ENCODE measurements at places on chromosomes 13 and 19.

DNA sequence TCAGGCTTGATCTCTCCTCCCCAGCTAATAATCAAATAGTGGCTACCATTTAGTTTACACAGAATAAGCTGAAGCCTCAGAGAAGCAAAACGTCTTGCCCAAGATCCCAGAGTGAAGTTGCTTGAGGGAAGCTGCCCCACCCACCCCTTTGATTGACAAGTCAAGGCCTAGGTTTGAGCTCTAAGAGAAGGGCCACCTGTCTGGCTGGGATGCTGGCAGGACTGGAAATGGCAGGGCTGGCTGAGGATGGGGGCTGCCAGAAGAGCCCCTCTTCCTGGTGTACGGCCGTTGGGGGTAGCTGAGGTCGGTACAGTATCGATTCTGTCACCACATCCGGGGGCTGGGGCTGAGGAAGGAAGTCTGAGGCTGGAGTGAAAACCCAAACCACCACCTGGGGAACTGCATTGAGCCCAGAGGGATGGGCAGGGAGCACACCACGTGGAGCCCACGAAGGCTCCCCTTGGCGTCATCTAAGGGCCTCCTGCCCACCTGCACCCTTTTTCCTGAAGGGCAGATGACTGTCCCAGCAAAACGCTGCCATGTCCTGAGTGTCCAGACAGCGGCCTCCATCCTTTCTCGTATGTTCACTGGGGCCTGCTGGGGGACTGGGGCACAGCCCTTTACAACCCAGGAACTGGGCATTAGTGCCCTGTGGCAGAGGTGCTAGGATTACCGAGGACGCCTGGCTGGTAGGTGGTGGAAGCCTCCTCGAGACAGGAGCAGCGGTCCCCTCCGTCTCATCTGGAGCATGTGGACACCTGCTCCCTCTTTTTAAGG is 1.4 kb upstream of the PRKD2 start:
- DNase-seq, result peak; percentile 34

DNA sequence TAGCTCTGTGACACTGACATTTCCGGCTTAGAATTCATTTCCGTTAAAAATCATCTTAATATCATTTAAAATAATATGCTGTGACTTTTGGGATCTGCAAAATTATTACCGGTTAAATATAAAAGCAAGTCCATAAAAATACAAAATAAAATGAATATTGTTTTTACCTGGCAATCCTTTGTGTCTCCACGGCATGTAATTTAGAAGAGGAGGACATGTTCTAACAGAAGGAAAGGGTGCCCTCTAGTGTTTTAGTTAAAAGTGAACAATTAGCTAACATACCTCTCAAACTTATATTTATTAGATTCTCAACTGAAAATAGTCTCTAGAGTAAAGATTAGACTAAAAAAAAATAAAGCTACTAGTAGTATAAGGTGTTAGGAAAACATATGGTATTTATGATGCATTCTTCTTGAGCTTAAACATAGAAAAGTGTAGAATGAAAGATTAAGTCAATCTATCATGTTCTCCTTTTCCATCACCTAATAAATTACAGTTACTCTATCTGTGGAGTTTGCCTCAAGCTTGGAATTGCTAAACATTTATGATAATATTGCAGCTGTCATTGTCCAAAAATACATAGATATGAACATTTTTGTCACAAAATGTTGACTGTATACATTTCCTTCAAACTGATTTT is 676.7 kb upstream of the SPRY2 start:
- no peak for DNase-seq

DNA sequence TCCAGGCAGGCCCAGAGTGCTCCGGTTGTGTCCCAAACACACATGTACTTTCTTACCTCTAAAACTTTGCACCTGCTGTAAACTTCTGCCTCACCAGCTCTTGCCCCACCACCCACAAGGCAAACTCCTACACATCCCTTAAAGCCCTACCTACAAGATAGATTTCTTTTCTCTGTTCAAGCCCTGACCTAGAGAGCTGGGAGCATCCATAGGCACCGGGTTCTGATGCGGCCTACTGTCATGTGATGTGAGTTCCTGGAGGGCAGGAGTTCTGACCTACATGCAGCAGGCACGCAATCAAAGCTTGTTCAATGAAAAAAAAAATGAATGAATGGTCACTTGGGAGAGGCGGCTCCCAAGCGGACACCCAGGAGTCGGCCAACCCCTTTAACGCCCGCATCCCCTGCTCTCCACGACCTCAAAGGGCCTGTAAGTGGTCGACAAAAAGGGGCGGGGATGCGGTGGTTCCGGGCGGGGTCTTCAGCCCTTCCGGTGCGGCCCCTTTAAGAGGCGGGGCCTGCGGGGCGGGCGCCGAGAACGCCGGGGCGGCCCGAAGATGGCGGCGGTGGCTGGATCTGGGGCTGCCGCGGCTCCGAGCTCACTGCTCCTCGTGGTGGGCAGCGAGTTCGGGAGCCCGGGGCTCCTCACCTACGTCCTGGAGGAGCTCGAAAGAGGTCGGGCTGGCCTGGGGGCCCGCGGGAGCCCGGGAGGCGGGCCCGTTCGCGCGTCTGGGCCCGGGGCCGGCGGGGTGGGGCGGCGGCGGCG is at the start of gene MAP1S:
Gene MAP1S (plus strand): TSS at position 534 of the 765 bp plus-strand sequence. CDS start 23 bp downstream, at position 557.
- DNase-seq, result peak; percentile 51

DNA sequence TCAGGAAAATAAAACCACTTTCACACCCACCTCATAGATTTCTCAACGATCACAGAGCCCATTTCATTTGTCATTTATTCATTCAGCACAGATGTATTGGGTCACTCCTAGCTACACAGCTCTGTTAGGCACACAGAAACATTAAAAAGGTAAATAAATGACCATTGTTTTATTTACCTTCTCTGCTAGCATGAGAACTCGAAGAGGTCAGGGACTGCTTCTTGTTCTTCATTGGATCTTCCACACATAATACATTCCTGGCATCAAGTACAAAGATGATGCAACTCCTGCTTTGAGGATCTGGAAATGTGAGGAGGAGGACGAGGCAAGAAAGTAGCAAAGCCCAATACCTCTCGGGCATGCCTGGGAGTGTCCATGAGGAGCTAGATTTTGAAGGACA is 168.1 kb downstream of the RBM26 start:
- DNase-seq, result no peak

DNA sequence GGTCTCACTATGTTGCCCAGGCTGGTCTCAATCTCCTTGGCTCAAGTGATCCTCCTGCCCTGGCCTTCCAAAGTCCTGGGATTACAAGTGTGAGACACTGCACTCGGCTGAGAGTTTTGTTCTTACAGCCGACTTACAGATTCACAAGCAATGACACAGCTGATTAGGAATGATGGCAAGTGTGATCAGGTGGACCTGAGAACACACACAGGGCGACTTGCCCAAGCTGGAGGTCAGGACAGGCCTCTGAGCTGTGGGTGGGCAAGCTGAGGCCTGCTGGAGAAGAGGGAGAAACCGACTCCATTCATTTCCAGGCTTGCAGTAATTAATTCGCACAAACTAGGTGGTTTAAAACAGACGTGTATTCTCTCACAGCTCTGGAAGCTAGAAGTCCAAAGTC is 8.1 kb upstream of the ATG4D start:
- DNase-seq, result no peak

- DNase-seq, result no peak
These were observed 222.4 kb downstream of the NBEA start for GRCh38 chr13:35164324-35164932.

GRCh38 chr13:99689955-99690354 is 188.7 kb downstream of the TM9SF2 start:
- no peak for DNase-seq

DNA sequence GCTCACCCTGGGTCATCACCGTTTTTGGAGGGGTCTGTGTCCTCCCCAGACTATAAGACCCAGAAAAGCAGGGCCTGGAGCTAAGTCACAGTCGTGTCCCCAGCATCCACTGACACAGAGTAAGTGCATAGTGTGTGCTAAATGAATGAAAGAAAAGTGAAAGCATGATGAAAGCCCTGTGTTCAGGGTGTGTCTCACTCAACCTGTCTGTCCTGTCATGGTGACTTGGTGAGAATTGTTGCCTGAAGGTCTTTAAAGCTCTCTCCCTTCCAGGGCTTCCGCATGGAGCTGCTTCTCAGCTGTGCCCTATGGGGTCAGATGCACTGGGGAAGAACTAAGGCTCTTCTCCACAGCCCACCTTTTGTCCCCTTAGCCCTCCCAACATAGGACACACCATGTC is 20.5 kb upstream of the IGFL1 start:
- no peak for DNase-seq

DNA sequence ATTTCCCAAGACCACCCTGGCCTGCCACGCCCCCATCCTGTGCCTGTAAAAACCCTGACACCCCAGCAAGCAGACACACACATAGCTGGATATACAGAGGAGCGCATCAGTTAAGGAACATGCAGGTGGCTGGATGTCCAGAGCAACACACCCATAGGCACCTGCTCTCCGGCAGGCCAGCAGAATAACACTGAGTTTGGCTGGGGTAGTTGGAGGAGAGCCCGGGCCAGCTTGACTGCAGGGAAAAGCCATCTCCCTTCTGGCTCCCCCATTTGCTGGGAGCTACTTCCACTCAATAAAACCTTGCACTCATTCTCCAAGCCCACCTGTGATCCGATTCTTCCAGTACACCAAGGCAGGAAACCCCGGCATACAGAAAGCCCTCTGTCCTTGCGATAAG is 8.9 kb downstream of the RASL11A start:
- no peak for DNase-seq

DNA sequence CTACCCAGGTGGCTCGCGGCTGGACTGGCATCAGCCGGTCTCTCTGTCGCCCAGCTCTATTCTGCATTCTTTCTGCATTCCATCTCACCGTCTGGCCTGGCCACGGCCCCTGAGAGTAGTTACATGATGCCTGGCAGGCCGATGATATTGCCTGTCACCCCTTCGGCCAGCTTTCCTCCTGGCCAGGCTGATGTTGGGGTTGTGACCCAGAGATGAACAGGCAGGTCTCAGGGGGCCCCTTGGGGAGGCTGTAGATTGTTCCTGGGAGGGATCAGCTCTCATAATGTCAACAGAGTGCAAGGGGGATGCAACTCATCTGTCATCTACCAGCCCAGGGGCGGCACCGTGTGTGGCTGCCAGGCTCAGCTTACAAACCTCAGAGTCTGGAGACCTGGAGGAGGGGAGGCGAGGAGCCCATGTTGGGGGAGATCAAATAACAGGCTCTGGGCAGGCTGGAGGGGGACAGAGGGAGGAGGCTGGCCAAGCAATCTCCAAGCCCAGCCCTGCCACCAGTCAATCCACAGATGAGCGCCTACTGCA is 13.6 kb upstream of the FBXO17 start:
- DNase-seq, result no peak

DNA sequence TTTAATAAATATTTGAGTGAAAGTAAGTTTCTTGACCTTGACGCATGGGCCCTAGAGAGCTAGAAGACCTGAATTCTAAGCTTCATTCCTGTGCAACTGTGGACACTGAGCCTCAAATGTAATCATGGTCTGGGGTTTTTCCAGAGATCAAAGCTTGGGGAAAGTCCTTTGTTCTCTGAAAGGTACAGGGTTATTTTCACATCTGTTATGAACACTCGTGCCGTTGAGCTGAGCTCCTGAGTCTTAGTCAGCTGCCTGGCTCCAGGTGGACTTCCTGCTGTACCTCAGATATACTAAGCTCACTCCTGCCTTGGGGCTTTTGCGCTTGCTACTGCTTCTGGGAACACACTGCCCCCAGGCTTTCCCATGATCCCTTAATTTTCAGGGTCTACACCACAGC is 7.5 kb upstream of the ZBTB32 start:
- no peak for DNase-seq

DNA sequence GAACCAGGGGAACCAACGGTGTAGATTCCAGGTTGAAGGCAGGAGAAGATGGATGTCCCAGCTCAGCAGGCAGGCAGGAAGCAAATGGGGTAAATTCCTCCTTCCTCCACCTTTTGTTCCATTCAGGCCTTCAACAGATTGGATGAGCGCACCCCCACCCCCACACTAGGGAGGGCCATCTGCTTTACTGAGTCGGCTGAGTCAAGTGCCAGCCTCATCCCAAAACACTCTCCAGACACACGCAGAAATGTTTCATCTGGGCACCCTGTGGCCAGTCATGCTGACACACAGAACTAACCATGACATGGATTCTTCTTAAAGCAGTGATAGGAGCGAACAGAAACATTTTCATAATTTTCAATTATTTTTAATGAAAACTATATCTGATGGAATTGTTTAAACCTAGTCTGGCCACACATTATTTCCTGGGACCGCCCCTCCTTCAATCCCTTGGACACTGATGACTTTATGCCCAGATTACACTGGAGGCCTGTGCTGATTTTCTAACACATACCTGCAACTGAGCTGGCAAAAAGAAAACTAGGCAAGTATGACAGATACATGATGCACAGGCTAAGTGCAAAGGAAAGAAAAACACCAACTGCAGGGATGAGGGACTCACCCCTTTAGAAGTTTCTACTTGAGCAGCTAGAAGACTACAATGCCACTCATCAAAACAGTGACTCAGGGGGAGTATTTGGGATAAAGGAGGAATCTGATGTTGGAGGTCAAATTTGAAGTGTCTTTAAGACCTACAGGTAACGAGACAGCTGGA is 154.2 kb downstream of the TNFRSF19 start:
- DNase-seq, result no peak

DNA sequence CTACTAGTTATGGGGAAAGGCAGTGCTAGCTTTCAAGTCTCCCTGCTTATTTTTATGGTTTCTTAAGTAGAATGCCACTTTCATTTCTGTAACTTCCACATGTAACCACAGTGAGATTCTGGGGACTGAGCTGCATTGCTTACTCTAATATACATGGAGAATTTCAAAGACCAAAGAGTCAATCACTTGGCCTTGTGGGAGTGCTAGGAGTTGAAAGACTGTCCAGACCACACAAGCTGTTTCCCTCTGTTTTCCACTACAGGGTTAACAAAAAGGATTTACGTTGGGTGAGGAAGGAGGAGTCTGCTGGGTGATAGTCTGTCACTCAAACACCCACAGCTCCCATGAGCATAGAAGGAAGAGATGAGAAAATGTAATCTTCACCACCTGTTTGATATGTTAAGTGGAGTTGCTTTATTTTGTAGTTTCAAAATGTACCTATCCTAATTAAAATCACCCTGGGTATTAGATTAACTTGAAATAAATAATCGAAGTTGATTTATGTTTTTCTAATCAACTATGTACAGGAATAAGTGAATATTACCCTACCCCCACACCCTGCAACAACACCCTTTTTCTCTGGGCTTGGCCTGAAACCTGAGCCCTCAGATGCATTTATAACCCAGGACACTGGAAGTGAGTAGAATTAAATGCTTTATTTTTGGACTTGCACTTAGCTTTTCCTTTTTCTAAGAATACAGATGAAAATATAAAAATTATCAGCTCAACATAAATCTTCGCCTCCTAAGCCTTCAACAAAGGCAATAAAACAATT is 225.8 kb upstream of the SLC10A2 start:
- DNase-seq, result no peak

DNA sequence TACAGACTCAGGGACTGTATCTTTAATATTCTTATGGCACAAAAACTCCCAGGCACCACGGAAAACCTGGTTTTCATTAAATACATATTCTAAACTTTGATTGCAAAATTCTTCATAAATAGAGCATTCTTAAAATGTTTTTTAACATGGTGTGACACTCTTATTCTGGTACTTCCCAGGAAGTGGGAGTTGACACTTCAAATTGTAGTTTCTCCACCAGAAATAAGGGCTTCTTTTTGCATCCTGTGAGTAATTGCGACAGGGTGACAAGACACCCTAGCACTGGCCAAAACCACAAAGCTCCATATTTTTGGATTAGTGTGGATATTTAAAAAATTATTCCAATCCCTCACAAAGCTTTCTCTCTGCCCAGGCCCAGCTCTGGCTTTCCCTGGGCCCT is 43.6 kb upstream of the MTIF3 start:
- DNase-seq, result no peak

All from activated T-cell treated with anti-CD3 and anti-CD28 coated beads for 4 hours (primary cell).